SK-N-SH (cell line): ENCODE measurements at places on chromosomes 6 and 20. TPM values are rescaled to one million over a fixed set of nuclear protein-coding genes. Genes with fewer than 3 reads are reported as not detected.
A peak's percentile ranks its signal among the peaks of the same experiment; 100 is the strongest.

DNA sequence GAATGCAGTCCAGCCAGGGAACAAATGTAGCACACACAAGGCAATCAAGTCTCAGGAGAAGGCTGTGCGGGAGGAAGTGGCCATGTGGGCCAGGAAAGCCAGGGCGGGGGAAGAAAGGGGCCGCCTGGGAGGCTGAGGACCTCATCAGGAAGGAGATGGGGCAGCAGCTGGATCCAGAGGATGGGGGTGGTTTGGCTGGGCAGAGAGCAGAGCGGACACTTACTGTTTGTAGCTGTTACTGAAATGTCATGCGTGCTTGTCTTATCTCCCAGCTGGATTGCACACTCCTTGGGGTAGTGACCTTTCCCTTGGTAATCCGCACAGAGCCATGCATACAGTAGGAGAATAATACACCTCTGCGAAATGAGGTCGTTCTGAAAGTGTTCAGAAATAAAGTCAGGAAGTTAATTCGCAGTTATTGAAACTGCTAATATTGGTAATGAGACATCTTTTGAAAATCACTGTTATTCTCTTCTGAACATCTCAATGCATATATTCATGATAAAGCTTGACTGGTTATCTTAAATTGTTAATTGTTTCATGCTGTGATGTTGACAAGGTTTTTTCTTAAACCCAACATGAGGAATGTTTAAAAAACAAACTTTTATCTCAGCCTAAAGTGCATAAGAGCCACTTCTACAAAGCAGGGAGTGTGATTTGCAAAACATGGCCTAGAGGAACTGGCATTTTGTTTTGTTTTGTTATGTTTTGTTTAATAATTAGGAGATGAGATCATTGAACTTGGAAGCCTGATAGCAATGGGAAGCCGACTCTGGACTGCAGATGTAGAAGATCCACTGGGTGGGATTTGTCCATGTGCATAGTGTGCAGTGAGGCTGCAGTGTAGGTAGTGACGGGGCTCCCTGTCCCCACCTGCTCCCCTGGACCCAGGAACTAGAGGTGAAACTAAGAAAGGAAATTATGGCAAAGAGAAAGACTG lies 18.0 kb upstream of the MAP3K4 start:
- DNase-seq = peak; percentile 51

Gene HUS1B
- 0.19 and 0.30 TPM in 2 replicates for polyA plus RNA-seq

Gene SPTLC3
- 0.02 and 0.05 TPM in 2 replicates for polyA plus RNA-seq

Gene SIGLEC1
- polyA plus RNA-seq = not detected in 2 replicates

GRCh38 chr6:137798846-137799245 lies 68.2 kb upstream of the TNFAIP3 start:
- no peak for DNase-seq

Gene PRR3
- 21.2 and 26.0 TPM in 2 replicates for polyA plus RNA-seq

DNA sequence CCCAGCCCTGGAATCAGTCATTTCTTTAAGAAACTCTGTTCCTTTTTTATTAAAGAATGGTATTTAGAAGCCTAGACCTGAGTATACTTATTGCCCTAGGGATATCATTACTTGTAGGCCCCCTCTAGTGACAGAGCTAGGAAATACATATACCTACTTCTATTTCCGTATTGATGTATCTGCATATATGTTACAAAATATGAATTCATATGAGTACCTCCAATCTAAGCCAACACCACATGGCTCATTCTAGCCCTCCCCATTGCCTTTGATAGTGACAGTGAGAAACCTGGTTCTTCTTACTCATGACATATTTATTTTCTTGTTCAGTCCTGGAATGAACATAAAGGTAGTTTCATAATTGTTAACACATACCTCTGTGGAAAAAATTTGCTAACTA lies 137.2 kb downstream of the FARS2 start:
- peak; percentile 25 for DNase-seq

- no peak for DNase-seq
These were observed 8.7 kb upstream of the GMPR start for GRCh38 chr6:16229700-16230099.

GRCh38 chr20:32231847-32232246 lies 24.2 kb downstream of the POFUT1 start:
- no peak for DNase-seq

Gene ESR1
- polyA plus RNA-seq = under 0.01 TPM in 1 of 2 replicates, not detected in the other

Gene SAMD3
- polyA plus RNA-seq = 15.8 and 16.0 TPM in 2 replicates

- DNase-seq = no peak
These were observed 25.3 kb upstream of the SMIM8 start for GRCh38 chr6:87297119-87297518.

Gene CCN5
- polyA plus RNA-seq = 0.05 TPM in 2 replicates

- DNase-seq = no peak
These were observed 3.1 kb downstream of the SRMS start for GRCh38 chr20:63544241-63544957.

DNA sequence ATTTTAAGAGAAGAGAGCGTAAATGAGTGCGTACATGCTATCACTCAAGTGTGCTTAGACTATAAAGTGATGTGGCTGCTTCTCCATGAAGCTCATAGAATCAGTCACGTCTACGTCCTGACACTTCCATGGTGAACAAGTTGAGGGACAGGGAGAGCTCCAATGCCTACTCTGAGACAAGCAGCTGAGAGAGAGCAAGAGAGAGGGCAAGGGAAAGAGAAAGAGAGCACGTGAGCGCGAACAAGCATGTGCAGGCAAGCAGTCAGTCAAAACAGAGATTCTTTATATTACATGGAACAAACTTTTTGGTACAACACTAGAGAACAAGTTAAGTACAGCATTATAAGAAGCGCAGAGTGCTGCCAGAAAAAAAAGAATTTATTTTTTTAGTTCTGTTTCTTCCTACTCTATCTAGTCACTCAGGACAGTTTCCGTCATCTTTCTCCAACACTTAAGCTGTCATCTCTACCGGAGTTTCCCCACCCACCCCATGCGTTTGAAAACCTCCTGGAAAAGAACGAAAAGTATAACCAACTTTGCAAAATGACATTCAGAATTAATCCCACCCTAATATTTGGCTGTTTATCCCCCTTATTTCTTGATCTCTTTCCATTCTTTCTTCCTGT lies 61.8 kb downstream of the EPB41L2 start:
- DNase-seq = no peak

Gene PERP
- polyA plus RNA-seq = 0.02 TPM in 1 of 2 replicates, not detected in the other

- no peak for DNase-seq
These were observed 40.5 kb downstream of the FKBP5 start for GRCh38 chr6:35648203-35648602.

DNA sequence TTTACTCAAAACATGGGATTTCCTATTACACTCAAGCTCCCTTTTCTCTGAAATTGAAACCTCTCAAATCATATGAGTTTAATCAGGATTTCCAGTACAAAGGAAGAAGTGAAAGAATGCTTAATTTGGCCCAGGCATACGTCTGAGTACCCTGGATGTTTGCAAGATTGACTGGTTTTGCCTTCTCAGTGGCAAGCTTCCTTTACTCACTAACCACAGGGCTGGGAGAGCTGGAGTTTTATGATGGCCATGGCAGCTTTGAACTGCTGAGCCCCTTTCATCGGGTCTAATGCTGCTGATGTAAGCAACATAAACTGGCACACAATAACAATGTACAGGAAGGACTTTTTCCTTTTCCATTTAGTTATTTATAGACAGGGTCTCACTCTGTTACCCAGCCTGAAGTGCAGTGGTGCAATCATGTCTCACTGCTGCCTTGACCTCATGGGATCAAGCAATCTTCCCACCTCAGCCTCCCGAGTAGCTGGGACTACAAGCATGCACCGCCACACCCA lies 194.8 kb downstream of the SLC35F1 start:
- DNase-seq = no peak

GRCh38 chr6:100512203-100512862 lies 47.6 kb upstream of the SIM1 start:
- DNase-seq = no peak

GRCh38 chr6:83872386-83873118 lies 13.1 kb downstream of the CYB5R4 start:
- DNase-seq = no peak

Gene SDHAF4
- 8.6 and 11.5 TPM in 2 replicates for polyA plus RNA-seq

GRCh38 chr6:7390226-7390878 lies 744 bp downstream of the RIOK1 start:
- no peak for DNase-seq

DNA sequence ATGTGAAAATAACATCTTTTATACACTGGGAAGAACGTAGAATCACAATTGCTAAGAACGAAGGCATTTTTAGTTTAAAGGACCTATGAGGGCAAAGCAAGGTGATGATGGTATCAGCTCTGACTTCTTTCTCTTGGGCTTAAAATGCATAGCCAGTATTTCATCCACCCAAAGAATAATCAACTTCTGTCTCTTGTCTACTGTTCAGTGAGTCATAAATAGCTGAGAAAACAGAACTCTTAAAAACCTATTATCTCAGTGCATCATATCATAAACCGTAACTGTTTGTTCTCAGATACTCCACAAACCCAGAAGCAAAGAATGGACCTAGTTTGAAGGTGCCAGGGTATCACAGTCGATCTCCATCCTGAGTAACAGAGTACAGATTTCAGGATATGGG lies 5.2 kb downstream of the PHF10 start:
- no peak for DNase-seq

Gene CDH4
- polyA plus RNA-seq = not detected in 2 replicates

DNA sequence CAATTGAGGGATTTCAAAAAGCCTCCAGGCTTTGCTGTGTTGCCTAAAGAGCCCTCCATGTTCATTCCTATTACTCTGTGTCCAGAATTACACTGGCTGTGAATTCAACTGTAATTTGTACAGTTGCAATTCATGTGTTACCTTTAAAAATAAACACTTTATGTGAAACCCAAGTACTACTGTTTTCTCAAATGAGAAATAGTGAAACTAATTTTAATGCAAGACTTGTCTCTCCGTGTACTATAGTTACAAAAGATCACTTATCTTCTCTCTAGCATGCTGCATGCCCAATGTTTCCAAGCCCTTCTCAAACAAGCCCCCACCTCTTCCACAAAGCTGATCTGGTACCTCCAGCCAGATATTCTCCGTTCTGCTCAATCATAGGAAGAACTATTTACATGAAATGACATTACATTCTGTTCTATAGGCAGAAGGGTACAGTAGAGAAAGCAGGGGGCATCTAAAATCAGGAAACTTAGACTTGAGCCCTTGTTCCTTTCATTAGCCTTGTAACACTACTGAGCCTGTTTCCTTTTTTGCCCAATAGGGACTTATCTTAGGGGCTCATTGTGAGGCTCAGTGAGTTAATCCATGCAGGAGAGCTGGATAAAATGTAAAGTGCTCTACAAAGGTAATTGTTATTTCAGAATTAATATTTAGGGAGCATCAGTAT lies 12.3 kb upstream of the COL9A1 start:
- DNase-seq = no peak

Gene MEI4
- not detected in 2 replicates for polyA plus RNA-seq
